ENCODE measurements at places on chromosomes 7 and 10.

DNA sequence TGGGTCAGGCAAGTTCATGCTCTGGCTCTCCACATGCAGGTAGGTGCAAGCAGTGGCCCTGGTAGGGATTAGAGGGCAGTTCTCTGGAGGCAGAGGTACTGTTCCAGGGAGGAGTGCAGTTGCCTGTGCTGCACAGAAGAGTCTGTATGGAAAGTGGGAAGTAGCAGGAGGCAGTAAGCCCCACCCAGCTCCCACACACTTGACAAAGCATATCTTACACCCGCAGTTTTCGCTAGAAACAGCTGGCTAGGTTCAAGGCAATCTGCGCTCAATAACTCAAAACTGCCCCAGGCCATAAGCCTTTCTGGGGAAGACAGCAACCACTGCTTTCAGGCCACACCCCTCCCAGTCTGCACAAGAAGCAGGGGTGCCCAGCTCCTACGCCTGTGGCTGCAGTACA lies 33.1 kb upstream of the ARMC3 start:
- peak; percentile 11 for DNase-seq

GRCh38 chr7:131219312-131220041 lies 108.2 kb upstream of the MKLN1 start:
- no peak for DNase-seq

DNA sequence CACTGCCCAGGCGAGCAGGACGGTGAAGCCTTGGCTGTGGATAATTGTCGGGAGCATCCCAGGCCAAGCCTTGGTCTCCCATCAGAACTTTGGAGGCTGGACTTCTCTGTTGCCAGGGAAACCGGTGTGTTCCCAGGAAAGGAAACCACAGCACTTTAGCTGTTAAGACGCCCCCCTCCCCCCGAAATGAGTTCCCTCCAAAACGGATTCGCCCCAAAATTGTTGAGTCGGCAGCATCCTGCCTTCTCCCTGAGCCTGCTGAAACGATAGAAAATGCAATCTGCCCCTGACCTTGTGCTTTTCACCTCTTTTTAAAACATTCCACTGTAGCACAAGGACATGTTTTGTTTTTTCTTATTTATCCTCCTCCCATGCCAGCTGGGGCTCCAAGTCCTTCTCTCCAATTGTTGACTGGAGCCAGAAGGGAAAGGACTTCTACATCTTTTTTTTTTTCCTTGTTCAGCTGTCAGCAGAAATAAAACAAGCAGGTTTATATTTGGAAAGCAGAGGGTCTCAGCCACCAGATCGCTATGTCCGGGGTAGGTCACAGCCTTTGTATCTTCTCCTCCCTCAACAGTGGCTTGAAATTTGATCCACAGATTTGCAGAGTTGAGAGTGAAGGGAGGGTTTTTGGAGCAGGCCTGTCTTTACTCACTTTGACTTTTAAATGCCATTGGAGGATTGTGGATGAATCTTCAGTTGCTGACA lies 116.5 kb downstream of the ZMIZ1 start:
- DNase-seq, result no peak

- DNase-seq, result peak; percentile 63
Observed at GRCh38 chr10:19629567-19629966, 186.7 kb upstream of the PLXDC2 start.

GRCh38 chr7:100509231-100509630 lies 25.5 kb downstream of the NYAP1 start:
- no peak for DNase-seq

GRCh38 chr7:44307905-44308595 lies 17.3 kb downstream of the CAMK2B start:
- DNase-seq, result no peak

DNA sequence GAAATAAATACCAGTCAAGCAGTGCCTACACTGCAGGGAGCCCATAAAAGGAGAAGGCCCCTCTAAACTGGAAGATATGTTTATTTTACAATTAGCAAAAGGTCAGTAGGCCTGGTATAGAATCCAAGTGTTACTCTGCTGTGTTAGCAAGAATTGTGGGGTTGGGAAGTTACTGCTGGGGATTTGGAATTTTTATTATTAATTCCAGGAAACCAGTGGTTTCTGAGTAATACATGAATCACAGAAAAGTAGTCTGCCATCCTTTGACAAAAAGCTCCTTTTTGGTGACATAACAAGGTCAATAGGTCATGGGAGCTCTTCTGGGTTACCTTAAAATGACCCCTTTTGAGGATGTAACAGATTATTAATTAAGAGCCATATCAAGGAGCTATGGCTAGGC lies 67.4 kb downstream of the ZNF92 start:
- DNase-seq, result no peak

- no peak for DNase-seq
Observed at GRCh38 chr7:2932402-2933251, 88.5 kb upstream of the GNA12 start.

DNA sequence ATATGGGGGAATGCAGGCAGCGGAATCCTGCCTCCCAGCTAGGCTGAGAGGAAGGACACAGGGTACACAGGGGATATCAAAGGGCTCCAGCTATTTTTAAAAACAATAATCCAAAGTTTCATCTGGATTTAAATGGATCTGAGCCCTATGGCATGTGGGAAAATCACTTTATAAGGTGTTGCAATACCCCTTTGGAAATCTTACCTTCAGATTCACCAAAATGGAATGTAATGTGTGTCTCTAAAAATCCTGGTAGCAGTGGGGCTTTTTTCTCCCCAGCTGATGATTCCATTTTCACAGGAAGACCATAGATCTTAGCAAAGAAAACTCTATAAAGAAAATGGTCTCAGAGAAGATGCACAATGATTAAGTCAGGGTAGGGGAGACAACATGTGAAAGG lies 722.2 kb downstream of the PARD3 start:
- DNase-seq, result no peak

- no peak for DNase-seq
Observed at GRCh38 chr7:24572016-24572392, 1.2 kb upstream of the PALS2 start.

Data from hematopoietic multipotent progenitor cell treated with erythropoietin and hydrocortisone succinate and interleukin-3 and kit ligand, for 6 days (in vitro differentiated cells).